ENCODE measurements at places on chromosomes 7 and 10. TPM values are rescaled to one million over a fixed set of nuclear protein-coding genes. Genes with fewer than 3 reads are reported as not detected.

The OPN4 gene
- not detected for total RNA-seq

The CALCR gene
- not detected for total RNA-seq

The MINDY4 gene
- 4.0 TPM for total RNA-seq

The KCP gene
- 1.7 TPM for total RNA-seq

The SFTPA1 gene
- total RNA-seq, result not detected

The COL1A2 gene
- 35.1 TPM for total RNA-seq

The DKK1 gene
- total RNA-seq, result not detected

The AGAP3 gene
- total RNA-seq, result 39.7 TPM

The CYP3A5 gene
- total RNA-seq, result 179 TPM

The ATOH7 gene
- total RNA-seq, result 0.53 TPM

DNA sequence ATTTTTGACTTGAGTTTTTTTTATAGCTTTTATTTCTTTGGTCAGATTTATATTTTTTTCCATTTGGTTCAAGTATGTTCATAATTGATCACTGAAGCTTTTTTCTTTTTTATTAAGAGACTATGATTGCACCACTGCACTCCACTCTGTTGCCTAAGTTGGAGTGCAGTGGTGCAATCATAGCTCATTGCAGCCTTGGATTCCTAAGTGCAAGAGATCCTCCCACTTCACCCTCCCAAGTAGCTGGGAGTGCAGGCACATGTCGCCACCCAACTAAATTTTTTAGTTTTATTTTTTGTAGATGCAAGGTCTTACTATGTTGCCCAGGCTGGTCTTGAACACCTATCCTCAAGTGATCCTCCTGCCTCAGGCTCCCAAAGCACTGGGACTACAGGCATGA, 97.7 kb upstream of the KIF5B start:
- DNase-seq, result no peak

- DNase-seq, result no peak
Observed at GRCh38 chr10:74417397-74417796, 266.4 kb downstream of the ADK start.

GRCh38 chr7:100085515-100085914, 3.3 kb upstream of the COPS6 start:
- no peak for DNase-seq

DNA sequence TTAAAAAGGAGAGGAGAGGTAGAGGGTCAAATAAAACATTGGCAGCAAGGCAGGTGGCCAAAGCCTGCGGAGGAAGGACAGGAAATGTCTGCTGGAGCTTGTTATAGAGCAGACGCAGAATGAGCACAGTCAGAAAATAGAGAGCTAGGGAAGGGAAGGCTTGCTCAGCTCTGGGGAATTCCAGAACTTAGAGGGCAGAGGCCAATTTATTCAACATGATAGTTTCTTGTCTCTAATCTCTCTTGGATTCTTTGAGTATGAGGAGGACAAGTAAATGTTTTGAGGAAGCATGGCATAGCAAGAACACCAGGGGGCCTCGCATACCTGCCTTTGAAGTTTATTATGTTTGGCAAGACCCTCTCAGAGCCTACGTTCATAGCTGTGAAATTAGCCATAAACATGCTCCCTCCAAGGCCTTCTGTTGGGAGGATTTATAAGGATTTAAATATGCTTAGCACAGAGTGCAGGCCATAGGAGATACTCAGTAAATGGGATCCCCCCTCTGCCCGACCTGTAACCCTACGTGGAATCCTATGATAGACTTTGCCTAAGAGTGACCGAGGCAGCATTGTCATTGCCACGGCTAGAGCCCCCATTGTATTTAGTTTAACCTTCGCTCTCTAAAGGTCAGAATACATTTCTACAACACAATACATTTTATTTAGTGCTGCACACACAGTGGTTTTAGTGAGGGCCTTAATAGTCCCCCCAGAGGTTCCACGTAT, 293.9 kb downstream of the CCDC3 start:
- DNase-seq, result no peak

- no peak for DNase-seq
Observed at GRCh38 chr10:110011681-110012080, 3.9 kb downstream of the ADD3 start.

DNA sequence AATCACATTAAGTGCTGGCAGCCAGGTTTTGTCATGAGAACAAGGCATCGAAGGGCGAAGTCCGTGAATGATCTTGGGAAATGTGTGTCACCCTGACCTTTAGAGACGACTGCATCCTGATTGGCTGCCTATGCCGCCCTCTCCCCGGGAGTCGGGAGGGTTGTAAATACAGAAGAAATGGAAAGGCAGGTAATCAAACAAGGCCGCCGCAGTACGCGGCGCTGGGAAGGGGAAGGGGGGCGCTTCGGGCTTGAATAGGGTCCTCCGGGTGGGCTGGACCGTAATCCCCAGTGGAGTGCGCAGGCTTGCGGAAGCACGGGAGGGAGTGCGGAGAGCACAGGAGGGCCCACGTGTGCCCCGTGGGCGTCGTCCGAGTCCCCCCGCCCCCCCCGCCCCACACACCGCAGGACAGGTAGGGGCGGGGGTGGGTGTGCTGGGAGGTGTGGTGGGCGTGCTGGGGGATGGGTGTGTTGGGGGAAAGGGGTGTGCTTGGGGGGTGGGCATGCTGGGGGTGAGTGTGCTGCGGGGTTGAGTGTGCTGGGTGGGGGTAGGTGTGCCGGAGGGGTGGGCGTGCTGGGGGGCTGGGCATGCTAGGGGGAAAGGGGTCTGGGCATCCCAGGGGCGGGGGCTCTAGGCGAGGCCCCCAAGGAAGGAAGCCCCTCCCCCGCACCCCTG, 169.4 kb downstream of the ARHGAP12 start:
- DNase-seq, result peak; percentile 78

DNA sequence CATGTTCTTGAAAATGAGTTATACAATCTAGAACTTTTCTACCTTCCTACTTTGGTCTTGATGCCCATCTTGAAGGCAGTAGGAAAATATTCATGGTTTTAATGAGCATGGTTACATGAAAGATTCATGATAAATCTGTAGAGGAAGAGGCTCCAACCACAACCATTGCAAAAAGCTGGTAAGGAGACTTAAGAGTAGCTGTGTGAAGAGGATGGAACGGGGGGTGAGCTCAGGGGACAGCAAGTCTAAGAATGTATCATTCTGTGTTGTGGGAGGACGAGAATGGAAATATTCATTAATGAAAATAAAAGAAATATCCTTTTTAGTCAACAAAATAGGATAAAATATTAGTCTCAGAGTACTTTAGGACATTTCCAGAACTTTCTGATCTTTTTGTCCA, 81.1 kb downstream of the BMPER start:
- DNase-seq, result no peak

DNA sequence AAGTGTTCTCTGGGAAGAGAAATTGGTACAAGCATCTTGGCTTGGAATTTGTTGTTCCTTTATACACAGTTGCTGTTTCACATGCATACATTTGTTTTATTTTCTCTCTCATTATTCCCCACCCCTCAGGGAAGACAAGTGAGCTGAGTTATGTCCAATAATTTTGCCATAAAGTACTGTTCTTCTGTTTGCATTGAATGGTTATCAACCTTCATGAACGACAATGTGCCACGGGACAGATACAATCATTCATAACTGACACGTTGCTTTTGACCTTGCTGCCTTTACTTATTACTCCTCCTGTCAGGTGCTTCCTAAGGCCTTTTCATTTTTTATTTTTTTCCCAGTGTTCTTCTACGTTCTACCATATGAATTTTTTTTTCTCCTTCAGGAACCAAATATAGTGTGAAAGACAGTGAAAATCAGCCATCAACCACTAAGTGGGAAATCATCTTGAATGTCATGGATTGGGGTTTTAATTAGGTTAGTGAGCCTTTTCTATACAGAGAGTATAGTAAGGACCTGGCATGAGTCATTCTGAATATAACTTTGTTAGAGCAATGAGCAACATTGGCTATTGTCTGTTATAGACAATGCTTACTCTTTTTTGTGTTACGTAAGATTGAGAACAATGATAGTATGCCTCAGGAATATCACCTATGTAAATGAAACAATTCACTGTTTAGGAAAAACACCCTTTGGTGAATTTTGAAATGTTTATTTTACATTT, 383.2 kb downstream of the MALRD1 start:
- DNase-seq, result no peak

DNA sequence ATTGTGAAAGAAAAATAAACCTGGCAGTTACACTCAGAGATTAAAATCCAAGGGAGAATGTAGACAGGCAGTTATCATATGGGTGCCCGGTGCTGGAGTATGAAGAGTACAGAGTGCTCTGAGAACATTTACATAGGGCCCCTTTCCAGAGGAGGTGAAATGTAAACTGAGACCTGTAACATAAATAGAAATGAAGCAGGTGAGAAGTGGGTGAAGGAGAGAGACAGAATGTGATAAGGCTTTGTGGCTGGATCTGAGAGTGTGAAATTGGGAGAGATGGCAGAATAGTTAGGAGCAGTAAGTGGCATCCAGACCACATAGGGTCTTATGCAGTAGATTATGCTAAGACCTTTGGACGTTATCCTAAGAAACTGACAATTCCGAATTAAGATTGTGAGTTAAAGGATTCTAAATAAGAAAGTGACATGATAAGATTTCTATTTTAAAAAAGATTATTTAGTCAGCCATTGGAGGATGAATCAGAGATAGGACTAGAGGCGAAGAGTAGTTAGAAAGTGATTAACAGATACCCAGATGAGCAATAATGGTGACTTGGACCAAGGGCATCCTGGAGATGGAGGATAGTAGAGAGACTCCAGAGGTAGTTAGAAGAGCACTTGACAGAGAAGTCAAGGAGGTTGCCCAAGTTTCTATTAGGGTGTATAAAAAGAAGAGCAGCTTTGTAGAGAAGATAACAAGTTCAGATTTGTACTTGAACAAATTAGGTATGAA, 36.7 kb downstream of the DNAH11 start:
- DNase-seq, result no peak

DNA sequence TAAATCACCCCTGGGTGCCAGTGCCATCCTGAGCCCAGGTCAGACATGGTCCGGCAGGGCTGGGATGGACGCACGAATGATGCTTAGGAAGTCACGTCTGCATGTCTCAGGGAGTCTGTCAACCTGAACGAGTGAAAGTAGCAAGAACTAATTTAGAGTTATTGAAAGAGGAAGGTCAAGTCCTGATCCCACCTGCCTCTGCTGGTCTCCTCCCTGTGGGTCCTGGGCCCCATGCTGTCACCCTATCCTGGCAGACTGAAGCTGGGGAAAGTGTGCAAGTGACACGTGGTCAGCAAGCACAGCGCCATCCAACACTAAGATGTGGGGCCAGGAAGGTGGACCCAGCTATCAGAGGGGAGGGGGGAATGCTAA, 26.1 kb upstream of the GRID1 start:
- no peak for DNase-seq

DNA sequence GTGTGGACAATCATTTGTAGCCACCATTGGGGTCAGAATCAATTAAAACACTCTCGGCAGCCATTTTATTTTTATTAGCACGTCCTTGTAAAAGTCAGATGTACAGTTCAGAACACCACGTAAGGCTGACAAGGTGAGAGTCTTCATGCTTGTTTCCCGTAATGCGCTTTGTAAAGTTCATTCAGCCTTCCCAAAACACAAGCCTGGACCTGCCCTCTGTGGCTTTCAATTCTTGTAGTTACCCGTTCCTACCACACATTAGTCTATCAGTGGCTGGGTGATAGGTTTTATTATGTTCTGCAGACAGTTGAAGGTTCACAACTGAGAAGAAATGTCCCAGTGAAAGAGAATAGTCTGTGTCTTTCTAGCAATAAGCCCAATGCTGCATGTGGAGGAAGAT, 35.4 kb downstream of the GAD2 start:
- no peak for DNase-seq

GRCh38 chr7:78345979-78346378, 547.4 kb downstream of the PHTF2 start:
- no peak for DNase-seq

DNA sequence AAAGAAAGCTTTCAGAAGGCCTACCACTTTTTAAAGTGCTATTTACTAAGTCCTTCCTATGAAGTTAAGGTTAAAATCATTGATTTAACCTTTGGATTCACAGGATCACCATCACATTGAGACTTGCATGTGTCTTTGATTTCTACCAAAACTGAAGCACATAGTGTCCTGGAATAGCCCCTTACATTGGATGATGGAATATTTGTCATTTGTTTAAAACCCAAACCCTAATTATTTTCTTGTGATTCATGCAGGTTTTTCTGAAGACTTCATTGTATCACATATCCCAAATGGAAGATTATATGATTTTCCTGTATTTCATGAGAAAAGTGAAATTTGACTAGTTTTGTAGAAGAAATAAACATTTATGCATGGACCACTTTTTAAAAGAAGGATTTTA, 3.3 kb downstream of the SEMA3A start:
- DNase-seq, result no peak

DNA sequence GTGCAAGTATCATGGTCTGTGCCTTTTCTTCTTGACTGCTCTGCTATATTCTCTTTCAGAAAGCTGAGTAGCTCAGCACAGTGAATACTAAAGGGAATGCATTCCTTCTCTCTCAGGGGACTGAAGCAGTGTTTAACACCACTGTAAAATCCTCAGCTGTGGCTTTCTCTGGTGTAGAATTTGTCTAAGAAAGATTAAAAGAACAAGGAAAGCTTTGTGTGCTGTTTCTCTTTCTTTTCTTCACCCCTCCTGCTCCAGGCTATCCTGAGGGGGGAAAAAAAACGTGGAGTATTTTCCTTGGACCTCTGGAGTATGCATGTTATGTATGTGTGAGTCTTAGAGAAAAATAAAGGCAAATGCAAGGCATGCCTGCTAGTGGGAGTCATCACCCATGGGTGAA, 383.9 kb downstream of the AUTS2 start:
- DNase-seq, result no peak

GRCh38 chr10:69080226-69080625, 7.7 kb upstream of the SRGN start:
- no peak for DNase-seq

DNA sequence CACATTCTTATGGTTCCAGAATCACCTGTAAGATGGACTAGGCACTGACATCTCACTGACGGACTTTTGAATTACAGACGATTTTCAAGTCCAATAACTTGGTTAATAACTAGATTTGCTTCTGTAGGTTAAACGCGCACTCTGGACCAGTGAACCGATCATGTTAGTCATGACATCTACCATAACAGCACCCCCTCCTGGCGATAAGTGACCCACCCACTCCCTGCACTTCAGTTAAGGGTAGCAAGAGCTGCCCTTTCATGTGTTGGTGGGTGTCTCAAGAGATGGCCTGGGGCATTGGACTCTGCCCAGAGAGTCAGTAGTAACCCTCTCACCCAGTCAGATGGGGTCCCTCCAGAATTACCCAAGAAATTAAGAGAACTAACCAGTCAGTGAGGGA, 12.9 kb downstream of the GRM8 start:
- DNase-seq, result no peak

Measured in mucosa of descending colon (tissue), 3 donors.